ENCODE measurements at places on chromosomes 1 and 21.

- no peak for DNase-seq
These were observed 202.6 kb downstream of the SLC45A1 start for GRCh38 chr1:8520483-8520966.

DNA sequence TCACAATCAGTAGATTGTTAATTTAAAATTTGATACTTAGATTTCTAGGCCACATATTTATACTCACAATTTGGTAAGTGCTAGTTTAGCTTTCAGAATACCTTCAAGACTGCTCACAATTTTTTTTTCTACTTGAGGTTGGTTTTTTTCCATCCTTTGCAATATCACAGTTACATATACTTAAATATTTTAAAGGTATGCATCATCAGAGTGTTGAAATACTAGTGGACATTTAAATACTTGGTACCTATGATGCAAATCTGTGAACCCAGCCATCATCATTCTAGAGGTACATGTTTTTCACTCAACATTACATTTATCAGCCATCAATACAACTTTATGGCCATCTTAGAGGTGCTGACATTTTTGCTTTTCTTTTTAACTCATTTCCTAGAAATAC, 6.2 kb upstream of the LRRC40 start:
- no peak for DNase-seq

- DNase-seq = no peak
These were observed 3.7 kb upstream of the NR1I3 start for GRCh38 chr1:161241682-161242081.

DNA sequence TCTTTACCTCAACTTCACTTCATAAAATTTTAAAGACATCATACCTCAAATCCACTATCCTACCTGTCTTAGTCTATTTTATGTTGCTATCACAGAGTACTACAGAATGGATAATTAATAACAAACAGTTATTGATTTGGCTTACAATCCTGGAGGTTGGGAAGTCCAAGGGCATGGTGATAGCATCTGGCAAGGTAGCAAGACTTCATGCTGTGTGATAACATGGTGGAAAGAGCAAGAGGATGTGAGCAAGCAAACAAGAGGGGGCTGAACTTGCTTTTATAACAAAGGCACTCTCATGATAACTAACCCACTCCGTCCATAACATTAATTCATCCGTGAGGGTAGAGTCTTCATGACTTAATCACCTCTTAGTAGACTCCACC, 33.8 kb downstream of the C21orf91 start:
- DNase-seq = no peak

GRCh38 chr1:97277891-97278654, 556.5 kb downstream of the PTBP2 start:
- peak; percentile 26 for DNase-seq

- peak; percentile 58 for DNase-seq
These were observed 959 bp upstream of the SDC3 start for GRCh38 chr1:30909365-30910068.

GRCh38 chr1:74584185-74584584, 71.8 kb upstream of the LRRC53 start:
- no peak for DNase-seq

GRCh38 chr1:228104526-228105269, 1.6 kb upstream of the C1orf35 start:
- no peak for DNase-seq

DNA sequence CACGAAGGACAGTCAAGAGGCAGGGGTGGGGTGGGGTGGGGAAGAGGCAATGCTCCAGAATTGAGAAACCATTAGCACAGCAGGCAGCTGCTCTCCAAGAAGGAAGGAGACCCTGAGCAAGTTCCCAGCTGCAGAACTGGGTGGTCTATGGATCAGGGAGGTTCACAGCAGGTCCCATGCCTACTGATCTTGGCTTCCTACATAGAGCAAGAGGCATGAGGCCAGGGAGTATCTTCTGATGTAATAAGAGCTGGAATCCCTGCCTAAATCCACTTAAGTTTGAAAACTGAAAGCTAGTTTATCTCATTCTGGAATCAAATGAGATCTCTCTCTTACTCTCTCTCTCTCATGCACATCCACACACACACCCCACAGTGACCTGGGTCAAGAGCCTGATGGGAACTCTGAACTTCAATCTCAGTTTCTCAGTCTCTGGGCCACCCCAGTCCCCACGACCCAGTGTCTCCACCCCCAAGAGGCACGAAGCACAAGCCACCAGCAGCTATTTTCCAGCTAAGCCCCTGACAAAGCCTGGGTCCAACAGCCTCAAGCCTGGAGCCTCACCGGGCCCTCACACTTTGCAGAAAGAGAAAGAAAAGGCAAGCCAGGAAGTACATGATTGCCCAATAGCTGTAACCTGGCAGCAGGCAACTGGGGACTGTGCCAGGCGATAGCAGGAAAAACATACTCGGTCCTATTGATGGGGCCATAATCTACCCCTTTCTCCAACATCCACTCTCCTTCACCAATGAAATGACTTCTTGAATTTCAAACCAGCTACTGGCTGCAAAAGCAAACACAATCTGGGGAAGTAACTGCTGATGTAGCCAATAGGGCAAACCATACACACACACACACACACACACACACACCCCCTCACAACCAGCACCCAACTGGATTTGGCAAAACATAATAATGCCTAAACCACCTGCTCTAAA, 2.2 kb downstream of the NUAK2 start:
- peak; percentile 37 for DNase-seq

DNA sequence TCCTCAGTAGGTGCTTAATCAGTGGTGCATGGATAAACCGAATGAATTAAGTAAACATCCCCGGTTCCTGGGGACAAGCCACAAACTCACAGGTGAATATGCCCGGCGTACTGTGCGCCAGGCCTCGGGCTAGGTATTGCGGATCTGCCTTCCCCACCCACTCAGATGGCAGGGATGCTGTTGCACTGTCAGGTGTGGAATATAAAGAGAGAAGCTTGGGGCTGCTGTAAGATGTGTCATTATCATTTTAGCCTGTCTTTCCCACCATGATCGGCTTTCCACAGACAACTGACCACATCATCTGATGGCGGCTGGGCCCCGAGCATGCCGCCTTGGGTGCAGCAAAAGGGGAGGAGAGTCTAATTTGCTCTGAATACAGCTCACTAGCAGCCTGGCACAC, 45.4 kb upstream of the LRP8 start:
- DNase-seq = no peak

DNA sequence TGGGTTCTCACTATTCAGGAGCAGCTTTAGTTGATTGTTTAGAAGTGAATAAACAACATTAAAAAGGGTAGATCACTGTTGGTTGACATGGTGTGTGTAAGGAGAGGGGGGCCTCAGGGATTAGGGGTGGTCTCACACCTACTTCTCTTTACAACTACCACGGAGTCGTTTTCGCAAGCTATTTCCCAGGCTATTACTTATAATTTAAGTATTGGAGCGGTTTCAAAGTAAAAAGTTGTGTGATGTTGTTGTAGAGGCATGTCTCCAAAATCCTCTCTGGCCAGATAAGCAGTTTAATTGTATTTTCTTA, 1.3 kb downstream of the GPSM2 start:
- no peak for DNase-seq

DNA sequence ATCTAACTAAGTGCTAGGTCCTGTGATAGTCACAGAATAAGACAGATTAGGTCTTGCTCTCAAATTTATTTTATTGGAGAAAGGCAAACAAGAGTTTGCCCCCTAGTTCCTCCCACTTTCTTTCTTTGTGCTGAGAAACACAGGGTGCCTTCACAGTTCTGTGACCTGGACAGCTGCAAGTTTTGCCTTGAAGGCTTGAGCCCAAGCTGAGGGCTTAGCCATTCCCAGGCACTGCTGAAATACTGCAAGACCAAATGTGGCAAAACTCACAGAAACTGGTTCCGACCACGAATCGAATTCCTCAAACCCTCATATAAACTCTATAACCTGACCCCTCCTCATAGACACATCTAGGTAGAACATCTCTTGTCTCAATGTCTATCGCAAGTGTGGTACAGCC, 227.9 kb downstream of the RERE start:
- no peak for DNase-seq

GRCh38 chr1:96187020-96187419, 534.6 kb upstream of the PTBP2 start:
- DNase-seq = no peak

DNA sequence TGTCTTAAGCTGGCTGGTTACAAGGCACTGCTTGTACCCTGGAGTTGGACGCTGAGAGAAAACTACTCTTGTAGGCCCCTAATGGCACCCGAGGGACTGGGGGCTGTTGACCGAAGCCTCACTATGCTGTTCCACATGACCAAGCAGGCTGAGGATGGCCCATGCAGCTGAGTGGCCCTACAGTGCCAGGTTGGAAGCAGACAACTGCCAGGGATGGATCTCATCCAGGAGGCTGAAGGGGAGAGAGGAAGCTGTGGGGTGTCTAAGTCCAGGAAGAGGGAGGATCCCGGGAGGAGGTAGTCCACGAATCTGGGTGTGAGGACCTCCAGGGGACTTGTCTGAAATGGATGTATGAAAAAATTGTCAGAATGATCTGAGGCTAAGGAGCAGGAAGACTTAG, 45.8 kb downstream of the FOXD2 start:
- no peak for DNase-seq

DNA sequence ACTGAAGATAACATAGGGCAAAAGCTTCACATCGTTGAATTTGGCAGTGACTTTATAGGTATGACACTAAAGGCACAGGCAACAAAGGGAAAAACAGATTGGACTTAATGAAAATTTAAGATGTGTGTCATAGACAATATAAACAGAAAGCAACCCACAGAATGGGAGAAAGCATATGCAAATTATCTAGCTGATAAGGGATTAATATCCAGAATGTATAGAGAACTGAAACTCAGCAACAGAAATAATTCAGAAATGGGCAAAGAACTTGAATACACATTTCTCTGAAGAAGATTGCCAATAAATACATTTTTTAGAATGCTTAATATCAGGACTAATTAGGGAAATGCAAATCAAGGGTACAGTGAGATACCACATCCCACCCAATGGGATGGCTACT, 55.2 kb upstream of the ANGPTL1 start:
- DNase-seq = no peak

- DNase-seq = no peak
These were observed 4.4 kb upstream of the IGFN1 start for GRCh38 chr1:201186192-201186591.

- DNase-seq = no peak
These were observed 4.7 kb upstream of the SLC1A7 start for GRCh38 chr1:53147174-53147573.

- DNase-seq = no peak
These were observed 42.8 kb upstream of the PPP2R5A start for GRCh38 chr1:212242288-212242984.

DNA sequence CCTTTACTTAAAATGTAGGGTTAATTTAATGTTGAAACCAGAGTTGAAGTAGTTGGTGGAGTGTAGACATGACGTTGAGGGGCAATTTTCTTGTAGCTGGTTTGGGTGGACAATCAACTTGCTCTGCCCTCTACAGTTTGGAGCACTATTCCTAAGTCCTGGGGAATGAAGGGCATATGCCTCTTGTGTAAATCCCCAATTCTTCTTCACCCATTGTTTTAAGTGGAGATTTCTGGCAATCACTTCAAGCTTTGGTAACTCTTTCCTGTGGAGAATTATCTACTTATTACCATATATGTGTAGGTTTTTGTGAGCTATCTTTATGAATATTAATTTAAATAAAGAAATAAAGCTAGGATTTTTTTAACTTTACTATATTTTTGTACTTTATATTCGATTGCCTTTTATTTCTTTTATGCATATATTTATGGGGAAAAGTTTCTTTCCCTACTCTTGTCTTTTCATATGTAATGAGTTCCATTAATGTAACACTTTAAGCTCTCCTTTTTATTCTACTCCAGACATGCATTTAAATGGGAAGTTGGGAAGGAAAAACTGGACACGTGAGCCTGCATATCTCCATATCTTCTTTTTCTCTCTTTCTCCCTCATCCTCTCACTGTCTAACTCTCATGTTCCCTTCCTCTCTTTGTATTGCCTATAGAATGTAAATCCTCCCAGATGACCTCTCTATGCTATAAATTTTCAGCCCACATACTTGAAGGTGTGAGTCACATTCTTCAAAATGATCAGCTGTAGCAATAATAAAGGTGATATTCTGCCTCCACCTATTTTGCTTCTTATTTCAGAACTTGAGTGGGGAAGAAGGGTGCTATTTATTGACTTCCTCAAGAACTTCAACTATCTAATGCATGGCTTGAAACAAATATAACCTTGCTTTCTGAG, 276.7 kb downstream of the PTPRC start:
- no peak for DNase-seq

GRCh38 chr1:18548643-18549042, 67.9 kb downstream of the KLHDC7A start:
- DNase-seq = no peak

GRCh38 chr1:205843036-205843859, 6.7 kb downstream of the PM20D1 start:
- no peak for DNase-seq

- no peak for DNase-seq
These were observed 14.5 kb upstream of the CBR3 start for GRCh38 chr21:36120304-36120888.

DNA sequence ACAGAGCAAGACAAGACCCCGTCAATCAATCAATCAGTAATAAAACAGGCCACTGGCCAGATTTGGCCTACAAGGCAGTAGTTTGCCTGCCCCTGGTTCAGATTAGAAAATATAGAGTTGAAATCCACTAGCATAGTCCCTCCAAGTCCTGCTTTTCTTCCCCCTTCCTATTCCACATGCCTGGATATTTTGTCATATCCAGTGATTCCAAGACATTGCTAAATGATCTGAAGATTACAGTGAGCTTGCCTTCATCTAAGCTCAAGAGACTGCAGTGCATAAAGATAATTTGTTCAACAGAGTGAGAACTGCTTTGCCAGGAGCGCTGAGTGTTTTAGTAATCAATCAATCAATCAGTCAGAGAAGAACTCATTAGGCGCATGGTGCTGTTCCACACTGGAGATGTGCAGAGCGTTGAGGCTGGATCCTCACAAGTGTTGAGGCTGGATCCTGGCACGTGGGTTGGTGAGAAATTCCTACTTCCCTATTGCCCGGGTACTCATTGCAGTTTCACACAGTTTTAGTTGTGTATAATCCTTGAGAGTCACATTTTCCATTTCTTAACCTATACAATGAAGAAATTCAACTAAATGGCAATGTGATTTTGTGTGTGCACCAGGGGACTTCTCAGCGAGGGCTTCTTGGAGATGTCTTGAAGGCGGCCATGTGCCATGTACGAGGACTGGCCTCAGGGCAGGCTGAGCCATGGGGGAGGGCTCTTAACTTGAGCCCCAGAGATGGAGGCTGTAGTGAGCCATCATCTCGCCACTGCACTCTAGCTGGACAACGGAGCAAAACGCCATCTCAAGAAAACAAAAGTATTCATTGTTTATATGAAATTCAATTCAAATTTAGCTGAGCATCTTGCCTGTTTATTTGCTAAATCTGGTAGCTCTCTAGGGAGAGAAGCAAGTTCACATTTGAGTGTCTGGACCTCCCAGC, 76.3 kb downstream of the TOMM20 start:
- DNase-seq = no peak

DNA sequence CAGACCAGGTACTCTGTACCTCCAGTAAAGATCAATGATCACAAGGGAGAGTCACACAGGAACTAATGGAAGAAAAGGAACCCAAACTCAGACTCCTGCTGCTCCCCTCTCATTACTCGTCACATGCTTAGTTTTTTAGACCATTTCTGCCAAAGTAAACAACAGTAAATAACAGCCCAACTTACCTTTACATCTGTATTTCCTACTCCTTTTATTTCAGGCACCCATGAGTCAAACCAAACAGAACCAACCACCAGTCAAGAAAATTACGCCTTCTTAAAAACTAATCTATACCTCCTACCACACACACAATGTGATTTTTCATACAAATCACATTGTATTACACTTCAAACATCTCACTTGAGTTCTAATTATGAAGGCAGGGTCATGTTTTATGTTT, 61.4 kb upstream of the HTR1D start:
- no peak for DNase-seq

- no peak for DNase-seq
These were observed 15.7 kb downstream of the SERTAD4 start for GRCh38 chr1:210248341-210248740.
